Naive thymus-derived CD8-positive, alpha-beta T cell (primary cell): ENCODE measurements at places on chromosomes 13 and 19. TPM values are rescaled to one million over a fixed set of nuclear protein-coding genes. Genes with fewer than 3 reads are reported as not detected.

The EIF3K gene
- 335 TPM for total RNA-seq

The TMEM145 gene
- total RNA-seq: not detected

DNA sequence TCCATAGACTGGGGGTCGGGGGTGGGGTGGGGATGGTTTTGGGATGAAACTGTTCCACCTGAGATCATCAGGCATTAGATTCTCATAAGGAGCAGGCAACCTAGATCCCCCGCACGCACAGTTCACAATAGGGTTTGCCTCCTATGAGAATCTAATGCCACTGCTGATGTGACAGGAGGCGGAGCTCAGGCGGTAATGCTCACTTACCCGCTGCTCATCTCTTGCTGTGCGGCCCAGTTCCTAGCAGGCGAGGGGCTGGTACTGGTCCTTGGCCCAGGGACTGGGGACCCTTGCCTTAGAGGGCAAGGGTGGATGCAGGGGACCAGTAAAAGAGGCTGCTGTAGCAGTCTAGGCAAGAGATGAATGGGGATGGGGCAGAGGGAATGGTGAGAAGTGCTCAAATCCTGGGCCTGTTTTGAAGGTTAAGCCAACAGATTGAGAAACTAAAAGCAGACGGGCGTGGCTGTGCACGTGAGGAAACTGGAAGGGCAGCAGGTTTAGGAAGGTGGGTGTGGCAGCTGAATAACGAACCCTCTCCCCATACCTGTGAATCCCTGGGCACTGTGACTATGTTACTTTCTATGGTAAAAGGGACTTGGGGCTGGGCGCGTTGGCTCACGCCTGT is 1.5 kb upstream of the ERICH4 start:
- no peak for DNase-seq

DNA sequence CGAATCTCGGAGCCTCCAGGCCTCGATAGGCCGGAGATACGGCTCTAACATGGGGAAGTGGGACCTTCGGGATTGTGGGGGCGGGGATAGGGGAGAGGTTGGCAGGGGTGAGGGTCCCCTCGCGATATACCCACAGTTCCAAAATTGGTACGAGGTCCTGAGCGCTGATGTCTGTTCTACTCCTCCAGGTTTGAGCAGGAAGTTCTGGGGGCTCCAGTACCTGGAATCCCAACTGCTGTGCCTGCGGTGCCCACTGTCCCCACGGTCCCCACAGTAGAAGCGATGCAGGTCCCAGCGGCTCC is 447 bp downstream of the RBM42 start:
- no peak for DNase-seq

DNA sequence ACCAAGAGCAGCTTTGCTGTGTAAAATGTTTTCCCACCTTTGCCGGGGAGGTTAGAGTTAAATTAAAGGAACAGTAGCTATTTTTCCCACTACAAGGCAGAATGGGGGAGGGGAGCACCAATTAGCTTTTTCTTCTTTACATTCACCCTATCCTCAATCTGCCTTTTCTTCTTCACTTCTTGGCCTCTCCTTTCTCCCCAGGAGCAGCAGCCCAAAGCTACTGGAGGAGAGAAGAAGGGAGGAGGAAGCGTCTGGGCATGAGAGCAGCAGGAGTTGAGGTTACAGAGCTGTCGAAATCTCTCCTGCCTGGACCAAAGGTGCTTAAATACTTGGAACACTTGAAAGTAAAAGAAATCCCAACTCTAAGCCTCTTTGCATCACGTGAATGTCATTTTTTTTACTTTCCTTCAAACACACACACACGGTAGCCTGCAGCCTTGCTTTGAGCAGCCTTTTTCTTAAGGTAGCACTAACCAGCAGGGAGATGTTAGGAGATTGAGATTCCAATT is 39.0 kb upstream of the WASF3 start:
- DNase-seq: no peak

GRCh38 chr13:99659866-99660554 is 158.7 kb downstream of the TM9SF2 start:
- DNase-seq: no peak

DNA sequence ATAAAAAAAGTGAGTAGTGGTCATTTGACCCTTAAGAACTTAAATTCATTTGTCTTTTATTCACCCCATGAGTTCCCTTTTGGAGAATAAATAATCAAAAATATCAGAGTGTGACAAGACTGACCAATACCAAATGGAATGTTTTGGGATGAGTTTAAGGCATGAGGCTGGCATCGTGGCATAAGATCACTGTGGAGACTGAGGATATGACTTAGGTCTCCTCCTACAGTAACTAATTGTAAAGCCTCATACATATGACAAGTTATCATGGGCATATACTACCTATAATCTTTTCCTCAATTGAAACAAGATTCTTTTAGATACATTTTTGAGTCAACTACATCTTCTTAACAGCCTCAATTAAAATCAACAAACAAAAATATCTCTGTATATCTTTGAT is 782.0 kb downstream of the SLITRK1 start:
- DNase-seq: no peak
